Activated CD4-positive, alpha-beta T cell treated with anti-CD3 and anti-CD28 coated beads, Interleukin-2, amount 50 U/mL, for 4 hours (primary cell): ENCODE measurements at places on chromosomes 7 and 10.

GRCh38 chr10:8312079-8312478 is 257.6 kb downstream of the GATA3 start:
- no peak for DNase-seq

DNA sequence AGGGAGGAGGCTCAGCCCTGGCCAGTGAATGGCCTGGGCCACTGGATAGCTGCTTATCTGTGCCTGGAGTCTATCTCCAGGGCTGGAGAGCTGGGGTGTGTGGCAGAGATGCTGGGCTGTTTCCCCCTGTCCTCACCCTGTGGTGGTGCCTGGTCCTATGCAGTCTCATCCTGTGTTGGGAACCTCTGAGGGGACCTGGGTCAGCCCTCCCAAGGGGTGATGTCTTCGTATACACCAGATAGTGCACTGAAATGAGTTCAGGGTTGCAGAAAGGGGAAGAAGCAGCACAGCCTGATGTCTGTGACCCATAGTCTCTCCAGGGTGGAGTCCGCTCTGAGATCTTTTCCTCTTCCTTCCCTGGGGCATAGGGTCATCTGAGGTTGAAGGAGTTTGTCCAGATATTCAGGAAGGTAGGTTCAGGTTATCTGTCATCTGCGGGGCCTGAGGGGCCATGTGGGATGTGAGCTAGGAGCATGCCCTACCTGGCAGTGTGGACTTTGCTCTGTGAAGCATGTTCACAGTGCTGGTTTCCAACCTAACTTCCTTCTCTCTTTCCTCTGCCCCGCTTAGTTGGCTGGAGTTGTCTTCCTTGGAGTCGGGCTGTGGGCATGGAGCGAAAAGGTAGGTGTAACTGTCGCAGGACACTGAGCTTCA is 33.4 kb upstream of the SH2D4B start:
- no peak for DNase-seq

DNA sequence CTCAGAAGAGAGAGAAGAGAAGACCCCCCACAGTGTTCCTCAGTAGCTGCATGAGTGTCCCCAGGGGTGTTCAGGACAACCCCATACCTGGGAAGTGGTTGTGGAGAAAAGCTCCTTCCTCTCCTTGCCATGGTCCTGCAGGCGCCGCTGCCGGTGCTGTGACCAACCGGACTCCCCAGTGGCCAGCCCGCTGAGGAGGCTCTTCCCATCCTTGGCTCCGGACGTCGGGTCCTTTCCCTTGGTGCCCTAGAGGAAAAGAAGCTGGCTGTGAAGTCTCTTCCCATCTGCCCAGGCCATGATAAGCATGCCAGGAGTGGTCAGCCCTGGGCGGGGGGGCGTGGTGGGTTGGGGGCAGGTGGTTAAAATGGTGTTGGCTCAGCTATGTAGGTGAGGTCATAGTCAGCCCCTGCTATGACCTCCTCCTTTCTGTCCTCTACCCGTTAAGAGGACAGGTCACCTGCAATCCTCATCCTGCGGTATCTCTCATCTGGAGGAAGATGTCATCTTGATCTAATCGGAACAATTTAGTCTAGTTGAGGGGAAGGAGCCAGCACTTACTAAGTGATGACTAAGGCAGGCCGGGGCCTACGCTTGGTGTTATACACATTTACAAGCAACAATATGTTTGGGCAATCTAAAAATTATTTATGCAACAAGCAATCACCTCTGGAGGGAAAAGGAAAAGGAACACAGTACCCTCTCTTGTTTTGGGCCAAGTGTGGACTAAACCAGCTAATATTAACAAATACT is 13.2 kb downstream of the WDR91 start:
- DNase-seq: no peak

- no peak for DNase-seq
Observed at GRCh38 chr10:27709304-27709703, 36.3 kb downstream of the MKX start.

DNA sequence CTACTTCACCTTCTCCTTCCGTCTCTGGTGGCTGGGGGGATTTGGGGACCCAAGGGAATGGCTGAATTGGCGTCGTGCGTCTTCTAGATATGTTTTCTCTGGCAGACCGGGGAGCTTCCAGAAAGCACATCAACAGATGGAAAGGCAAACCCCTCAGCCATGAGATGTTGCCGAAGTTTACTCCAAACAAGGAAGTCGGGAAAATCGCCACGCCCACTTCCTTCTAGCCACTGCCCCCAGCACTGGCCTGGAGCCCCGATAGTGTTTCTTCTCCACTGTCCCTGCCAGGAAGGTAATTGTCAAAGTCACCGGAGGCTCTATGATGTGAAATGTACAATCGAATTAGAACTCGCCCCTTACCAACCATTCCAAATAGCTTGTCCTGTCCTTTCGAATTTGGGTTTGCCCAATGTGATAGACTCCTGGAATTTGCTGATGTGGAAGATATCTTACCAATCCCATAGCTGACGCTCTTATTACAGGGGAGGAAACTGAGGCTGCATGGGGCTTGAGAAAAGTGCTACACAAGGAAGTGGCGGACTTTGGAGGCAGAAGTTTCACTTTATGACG is 191.0 kb downstream of the LSM5 start:
- no peak for DNase-seq

GRCh38 chr10:132723330-132723970 is 62.5 kb downstream of the NKX6-2 start:
- DNase-seq: no peak

DNA sequence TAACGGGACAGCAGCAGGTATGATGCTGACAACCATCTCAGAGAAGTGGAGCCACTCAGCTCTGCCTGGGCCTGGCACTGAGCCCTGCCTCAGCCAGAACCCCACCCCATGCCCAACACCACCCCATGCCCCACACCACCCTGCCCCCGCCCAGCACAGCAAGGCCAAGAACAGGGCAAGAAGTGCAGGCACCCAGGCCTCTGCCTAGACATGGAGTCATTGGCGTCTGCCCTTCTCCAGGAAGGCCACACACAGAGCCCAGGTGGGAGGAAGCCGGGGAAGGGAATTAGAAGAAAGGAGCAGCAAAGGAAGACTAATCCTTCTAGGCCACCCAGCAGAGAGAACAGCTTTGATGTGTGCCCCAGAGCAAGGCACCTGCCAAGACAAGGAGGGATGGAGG is 18.9 kb downstream of the CAMK2G start:
- DNase-seq: no peak

- DNase-seq: no peak
Observed at GRCh38 chr7:24939416-24939815, 40.6 kb downstream of the OSBPL3 start.

DNA sequence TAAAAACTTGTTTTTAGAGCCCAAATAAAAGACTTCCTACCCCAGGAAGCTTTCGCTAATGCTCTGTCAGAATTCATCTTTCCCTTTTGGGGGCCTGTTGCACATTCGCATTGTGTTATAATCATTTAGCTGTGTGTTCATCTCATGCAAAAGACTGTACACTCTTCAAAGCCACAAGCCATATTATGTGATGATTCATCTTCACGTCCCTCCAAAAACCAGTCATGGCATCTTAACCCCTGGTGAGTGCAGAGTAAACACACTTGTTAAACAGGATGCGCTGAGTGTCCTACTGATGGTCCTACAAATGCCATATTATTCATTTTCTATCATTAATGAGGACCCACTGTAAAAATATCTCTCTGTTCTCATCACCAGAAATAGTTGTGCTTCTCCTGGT is 235.4 kb downstream of the KIAA1217 start:
- no peak for DNase-seq

DNA sequence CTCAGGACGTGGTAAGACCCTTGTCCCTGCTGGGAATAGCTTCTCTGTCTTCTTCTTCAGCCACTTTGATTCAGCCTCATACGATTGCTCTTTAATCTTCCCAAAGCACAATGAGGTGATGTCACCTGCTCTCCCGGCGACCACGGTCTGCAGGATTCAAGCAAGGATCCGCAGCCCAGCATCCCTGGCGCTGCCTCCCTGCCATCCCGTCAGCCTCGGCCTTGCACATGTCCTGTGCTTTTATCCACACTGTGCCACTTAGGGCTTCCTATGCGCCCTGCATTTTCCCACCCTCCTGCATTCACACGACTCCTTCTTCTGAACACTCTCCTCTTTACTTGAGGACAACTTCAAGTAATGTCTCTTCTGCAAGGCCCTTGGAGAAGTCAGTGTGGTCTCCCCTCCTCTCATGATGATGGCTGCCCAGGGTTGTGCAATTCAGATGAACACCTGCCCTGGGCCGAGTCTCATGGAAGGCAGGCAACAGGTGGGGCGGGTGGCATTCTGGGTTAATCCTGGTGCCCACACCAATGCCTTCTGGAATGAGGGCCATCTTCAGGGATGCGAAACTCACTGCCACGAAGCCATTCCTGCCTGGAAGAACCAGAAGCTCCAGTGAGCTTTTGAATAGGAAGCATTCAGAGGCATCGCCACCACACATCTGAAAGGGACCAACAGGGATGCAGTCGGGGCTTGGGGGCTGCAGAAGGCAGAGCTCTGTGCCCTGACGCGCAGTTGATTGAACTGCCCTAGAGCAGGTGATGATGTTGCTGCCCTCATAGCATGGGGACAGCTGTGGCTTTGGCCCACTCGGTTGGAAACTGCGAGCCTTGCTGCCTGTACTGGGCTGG is 287.5 kb downstream of the GLRX3 start:
- no peak for DNase-seq

- no peak for DNase-seq
Observed at GRCh38 chr7:69597278-69598076, 798 bp upstream of the AUTS2 start.

- no peak for DNase-seq
Observed at GRCh38 chr7:20214921-20215669, 2.1 kb downstream of the MACC1 start.

DNA sequence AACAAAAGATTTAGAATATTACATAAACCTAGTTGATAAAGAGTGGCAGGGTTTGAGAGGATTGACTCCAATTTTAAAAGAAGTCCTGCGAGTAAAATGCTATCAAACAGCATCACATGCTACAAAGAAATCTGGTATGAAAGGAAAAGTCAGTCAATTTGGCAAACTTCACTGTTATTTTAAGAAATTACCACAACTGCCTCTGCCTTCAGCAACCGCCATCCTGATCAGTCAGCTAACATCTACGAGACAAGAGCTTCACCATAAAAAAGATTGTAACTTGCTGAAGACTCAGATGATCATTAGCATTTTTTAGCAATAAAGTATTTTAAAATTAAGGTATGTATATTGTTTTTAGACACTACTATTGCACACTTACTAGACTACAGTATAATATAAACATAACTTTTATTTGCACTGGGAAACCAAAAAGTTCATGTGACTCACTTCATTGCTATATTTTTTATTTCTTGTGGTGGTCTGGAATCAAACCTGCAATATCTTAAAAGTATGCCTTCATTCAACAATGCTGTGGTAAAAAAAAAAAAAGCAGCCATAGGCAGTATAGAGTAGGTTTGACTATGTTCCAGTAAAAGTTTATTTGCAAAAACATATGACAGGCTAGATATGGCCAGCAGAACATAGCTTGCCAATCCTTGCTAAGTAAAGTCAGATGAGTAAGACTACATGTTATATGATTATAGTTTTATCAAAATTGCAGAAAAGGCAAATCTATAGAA is 74.4 kb downstream of the GLCCI1 start:
- DNase-seq: no peak

DNA sequence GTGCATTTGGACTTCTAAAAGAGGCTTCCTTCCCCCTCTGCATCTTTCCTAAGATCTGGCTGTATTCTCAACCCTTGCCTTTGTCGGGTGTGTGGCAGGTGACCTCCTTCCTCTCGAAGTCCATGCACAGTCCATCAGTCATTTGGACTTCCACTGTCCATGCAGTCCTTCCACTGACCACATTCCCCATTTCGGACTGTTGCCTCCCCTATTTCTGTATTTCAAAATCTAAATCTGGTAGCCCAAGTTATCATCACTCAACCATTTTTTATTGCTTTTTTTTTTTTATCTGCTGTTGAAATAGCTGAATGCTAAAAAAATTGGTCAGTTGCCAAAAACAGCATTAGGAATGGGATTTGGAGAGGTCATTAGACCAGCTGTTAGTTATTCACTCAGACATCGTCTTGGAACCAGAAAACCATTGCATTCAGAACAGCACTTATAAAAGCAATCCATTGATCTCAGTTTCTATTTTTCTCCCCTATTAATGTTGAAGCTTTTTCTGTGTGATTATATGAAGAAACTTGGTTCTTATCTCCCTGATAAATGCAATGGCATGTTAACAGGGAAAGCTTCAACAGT is 575.6 kb downstream of the KIF20B start:
- DNase-seq: no peak
